ENCODE measurements at places on chromosomes 16 and 17.

DNA sequence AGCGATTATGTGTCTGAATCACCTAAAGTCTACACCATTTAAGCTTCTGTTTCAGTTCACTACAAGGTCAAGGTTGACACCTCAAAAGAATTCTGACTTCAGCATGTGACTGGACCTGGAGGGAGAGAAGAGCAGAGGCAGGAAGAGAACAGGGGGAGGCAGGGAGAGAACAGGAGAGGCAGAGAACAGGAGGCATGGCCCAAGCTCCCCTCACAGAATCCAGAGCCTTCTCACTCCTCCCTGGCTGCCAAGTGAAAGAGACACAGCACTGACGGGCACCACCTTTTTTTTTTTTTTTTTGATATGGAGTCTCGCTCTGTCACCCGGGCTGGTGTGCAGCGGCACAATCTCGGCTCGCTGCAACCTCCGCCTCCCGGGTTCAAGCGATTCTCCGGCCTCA is 11.4 kb downstream of the GGA2 start:
- no peak for DNase-seq

DNA sequence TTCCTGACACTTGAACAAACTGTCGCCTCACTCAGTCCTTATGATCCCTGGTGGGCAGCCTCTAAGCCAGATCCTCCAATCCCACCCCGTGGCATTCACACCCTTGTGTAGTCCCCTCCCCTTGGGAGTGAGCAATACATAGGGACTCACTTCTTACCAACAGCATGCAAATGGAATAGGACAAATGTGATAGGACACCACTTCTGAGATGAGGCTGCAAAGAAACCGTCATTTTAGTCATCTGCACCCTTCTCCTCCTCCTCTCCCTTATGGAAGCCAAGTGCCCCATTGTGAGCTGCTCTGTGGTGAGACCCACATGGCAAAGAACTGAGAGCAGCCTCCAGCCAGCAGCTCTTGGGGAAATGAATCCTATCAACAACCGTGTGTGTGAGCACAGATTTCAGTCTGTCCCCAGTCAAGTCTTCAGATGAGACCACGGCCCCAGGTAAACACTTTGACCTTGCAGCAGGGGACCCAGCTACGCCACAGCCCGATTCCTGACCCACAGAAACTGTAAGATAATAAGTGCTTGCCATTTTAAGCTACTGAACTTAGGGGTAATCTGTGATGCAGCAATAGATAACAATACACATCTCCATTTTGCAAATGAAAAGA is 46.9 kb downstream of the ZFHX3 start:
- DNase-seq, result no peak

DNA sequence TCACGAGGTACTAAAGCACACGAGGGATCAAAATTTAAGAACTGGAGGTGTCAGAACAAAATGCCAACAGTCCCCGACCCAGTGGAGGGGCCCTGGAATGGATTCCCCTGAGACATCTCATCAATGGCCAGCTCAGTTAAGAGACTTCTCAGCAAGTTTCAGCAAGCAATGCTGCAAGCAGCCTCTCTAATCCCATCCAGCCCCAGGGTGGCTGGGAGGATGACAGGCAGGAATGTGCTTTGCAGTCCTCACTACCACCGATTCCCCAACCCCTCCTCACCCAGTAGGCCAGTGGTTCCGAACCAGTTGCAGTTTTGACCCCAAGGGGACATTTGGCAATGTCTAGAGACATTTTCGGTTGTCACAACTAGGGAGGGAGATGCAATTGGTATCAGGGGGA is 8.7 kb downstream of the GPRC5B start:
- no peak for DNase-seq

- no peak for DNase-seq
These were observed 201.6 kb downstream of the TMEM114 start for GRCh38 chr16:8388684-8389083.

DNA sequence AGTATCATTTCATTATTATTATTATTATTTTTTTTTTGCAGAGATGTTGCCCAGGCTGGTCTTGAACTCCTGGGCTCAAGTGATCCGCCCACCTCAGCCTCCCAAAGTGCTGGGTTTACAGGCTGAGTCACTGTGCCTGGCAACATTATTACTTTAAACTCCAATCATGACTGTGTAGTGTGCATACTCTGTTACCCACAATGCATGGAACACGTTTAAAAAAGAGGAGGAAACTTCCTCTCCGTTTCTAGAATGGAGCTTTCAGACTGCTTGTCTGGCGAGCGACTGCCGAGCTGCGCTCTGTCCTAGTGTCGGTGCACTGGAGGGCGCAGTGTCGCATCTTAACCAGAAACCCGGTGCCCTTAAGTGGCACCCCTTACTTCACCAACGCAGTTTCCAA is 22.1 kb upstream of the FASN start:
- no peak for DNase-seq

DNA sequence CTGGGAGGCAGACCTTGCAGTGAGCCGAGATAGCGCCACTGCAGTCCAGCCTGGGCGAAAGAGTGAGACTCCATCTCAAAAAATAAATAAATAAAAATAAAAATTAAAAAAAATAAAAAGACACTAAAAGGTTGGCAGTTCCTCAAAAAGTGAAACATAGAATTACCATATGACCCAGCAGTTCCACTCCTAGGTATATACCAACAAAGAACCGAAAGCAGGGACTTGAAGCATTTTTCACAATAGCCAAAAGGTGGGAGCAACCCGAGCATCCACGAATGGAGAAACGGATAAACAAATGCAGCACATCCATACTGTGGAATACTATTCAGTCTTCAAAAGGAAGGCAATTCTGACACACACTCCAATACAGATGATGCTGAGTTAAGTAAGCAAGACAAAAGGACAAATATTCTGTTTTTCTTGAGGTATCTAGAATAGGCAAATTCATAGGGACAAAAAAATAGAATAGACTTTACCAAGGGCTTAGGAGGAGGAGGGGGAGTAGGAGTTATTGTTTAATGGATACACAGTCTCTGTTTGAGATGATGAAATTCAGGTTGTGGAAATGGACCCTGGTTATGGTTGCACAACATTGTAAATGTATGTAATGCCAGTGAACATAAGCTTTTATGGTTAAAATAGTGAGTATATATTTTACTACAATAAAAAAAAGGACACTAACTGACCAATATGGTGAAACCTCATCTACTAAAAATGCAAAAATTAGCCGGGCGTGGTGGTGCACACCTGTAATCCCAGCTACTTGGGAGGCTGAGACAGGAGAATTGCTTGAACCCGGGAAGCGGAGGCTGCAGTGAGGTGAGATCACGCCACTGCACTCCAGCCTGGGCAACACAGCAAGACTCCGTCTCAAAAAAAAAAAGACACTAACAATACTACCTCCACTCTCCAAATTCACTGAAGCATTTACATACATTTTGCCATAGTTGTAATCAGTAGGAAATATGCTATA is 27.0 kb upstream of the SLC35B1 start:
- no peak for DNase-seq

GRCh38 chr16:76386784-76387183 is 109.6 kb downstream of the CNTNAP4 start:
- DNase-seq, result no peak

- no peak for DNase-seq
These were observed 14.0 kb upstream of the TEX2 start for GRCh38 chr17:64276961-64277505.

GRCh38 chr16:72246423-72246822 is 74.5 kb upstream of the PMFBP1 start:
- DNase-seq, result no peak

GRCh38 chr16:56682703-56683397 is 580 bp downstream of the MT1X start:
- no peak for DNase-seq

GRCh38 chr17:45127548-45128300 is 4.6 kb downstream of the PLCD3 start:
- DNase-seq, result no peak

GRCh38 chr17:67285360-67285759 is 40.4 kb upstream of the HELZ start:
- no peak for DNase-seq

- no peak for DNase-seq
These were observed 268.2 kb downstream of the STX8 start for GRCh38 chr17:9307313-9307998.

DNA sequence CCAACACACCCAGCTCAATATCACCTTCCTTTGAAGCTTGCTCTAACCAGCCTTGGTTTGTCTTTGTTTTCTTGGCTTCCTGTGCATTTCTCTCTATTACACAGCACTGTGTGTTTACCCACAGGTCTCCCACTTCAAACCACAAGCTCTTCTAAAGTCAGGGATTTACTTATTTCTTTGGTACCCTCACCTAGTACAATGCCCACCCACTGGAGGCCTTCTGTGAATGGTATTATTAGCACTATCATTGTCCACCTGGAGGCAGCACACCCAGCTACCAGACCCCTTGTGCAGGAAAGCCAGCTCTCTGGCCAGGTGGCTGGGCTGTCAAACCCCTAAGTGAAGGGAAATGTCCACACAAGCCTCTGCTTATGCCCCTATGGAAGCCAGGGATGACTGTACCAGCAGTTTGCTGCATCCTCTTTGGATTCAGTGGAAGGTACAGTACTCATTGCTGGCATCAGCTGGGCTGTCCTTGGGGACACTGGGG is 9.4 kb upstream of the TOP2A start:
- DNase-seq, result no peak

- no peak for DNase-seq
These were observed 288 bp downstream of the ANKRD40CL start for GRCh38 chr17:50767030-50767429.

DNA sequence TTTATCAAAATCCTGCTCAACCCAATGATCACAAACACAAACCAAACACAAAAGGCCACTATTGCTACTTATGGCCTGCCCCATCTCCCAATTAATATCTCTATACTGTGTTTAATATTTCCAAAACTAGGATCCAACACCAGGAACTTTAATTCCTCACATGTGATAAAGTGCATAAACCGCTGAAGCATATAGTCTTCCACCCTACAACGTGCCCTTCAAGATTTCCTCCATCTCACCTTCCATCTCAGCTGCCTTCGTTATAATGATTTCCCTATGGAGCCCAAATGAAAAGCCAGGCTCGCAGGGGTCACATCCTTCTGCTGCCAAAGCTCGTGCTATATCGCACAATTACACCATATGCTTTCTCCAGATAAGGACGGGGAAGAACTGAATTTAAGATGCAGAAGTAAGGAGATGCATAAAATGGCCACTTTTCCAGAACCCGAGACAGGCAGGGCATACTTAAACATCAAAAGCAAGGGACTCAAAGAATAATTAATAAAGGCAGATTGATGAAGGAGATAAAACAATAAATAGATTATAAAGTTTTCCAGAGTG is 1.8 kb downstream of the MYH10 start:
- no peak for DNase-seq

- DNase-seq, result no peak
These were observed 7.0 kb upstream of the SCPEP1 start for GRCh38 chr17:56970974-56971373.

DNA sequence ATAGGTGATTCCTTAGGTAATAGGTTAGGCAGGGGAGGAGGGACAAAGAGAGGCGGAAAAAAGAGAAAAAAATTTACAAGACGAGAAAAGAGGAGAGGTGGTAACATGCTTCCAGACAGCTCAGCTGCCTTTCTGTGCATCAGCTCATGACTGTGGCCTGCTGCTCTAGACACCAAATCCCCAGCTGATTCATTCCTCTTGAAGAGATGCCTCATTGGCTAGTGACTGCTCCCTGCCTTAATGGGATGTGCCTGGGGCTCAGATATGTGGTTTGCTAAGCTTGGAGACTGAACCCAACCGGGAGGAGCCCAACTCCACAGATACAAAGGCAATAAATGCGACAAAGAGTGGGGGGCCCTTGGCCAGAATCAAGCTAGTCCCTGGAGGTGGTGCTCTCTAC is 105.9 kb upstream of the FAM20A start:
- no peak for DNase-seq

DNA sequence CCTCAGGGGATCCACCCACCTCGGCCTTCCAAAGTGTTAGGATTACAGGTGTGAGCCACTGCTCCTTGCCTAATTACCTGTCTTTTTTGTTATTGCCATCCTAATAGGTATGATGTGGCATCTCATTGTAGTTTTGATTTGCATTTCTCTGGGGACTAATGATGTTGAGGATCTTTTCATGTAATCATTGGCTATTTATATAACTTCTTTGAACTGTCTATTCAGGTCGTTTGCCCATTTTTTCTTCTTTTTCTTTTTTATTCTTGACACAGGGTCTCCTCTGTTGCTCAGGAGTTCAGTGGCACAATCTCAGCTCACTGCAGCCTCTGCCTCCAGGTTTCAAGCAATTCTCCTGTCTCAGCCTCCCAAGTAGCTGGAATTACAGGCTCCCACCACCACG is 1.3 kb upstream of the TGFB1I1 start:
- no peak for DNase-seq

GRCh38 chr17:79515110-79515509 is 95.7 kb downstream of the RBFOX3 start:
- DNase-seq, result no peak

DNA sequence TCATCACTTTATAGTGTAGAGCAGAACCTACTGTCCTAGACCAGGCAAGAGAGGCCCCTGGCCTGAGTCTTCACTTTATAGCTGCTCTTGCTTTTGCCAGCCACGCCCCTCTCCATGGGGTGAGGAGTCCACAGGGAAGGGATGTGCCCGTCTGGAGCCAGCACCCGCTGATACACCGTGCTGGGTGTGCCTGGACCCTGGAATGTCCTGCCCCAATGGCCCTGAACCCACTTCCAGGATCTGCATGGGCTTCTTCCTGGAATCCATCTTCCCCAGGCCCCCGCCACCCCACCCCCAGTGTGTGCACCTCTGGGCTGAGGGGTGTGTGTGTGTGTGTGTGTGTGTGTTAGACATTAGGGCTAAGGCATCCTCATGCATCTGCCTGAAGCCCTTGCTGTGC is 44.9 kb downstream of the MEOX1 start:
- no peak for DNase-seq

DNA sequence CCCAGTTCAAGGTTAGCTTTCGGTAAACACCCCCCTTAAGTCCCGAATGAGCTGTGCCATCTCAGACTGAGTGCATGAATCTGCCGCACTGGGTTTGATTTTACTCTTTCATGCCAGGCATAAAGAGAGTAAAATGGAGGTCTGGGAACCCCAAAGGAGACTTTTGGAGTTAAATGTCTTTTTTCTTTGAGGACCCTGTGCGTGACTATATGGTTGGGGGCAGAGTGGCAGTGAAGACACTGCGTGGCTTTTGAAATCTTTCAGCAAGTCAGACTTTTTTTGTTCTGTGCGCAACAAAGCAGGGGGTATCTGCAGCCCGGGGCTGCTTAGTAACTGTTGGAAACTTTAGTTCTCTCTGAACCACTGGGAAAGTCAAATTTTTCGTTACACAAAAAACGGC is 392.9 kb upstream of the SALL1 start:
- no peak for DNase-seq

DNA sequence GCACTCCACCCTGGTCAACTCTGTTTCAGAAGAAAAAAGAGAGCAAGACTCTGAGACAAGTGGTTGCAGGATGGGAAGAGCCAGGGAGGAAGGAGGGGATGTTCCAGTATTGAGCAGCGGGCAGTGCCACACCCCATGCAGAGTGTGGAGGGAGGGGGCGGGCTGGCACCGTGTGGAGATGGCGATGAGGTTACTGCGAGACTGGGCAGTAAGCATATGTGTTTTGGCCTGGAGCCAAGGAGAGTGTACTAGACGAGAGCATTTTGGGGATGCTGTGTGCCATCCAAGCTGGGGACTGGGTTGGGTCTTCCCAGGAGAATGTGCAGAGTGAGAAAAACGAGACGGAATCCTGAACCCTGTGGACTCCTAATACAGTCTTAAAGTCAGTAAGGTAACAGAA is 3.4 kb downstream of the TBC1D24 start:
- no peak for DNase-seq

All from stimulated activated naive CD8-positive, alpha-beta T cell treated with anti-CD3 and anti-CD28 coated beads, Interleukin-15, Interleukin-2, amounts not matched to agents 100 U/mL and 50 U/mL, for 24 hours (primary cell).